D341Med (cell line): ENCODE measurements at places on chromosomes 11 and 22.

DNA sequence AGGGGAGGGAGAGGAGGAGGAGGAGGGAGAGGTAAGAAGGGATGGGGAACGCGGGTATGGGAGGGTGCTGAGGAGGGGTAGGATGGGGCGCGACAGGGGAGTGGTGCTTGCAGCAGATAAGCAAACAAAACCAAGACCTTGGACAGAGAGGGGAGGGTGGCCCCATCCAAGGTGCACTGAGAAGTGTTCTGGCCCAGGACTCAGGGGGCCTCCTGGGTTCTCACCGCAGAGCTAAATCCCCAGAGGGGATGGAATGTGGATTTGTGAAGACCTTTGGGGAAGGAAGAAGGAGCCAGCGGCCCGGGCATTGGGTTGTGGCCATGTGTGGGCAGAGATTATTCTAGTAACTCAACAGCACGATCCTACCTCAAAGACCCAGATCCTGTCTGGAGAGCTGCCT, 90.9 kb upstream of the LINC01488 start:
- DNase-seq = no peak

- DNase-seq = no peak
Measured at GRCh38 chr22:47333625-47334024, 571.2 kb downstream of the TBC1D22A start.

DNA sequence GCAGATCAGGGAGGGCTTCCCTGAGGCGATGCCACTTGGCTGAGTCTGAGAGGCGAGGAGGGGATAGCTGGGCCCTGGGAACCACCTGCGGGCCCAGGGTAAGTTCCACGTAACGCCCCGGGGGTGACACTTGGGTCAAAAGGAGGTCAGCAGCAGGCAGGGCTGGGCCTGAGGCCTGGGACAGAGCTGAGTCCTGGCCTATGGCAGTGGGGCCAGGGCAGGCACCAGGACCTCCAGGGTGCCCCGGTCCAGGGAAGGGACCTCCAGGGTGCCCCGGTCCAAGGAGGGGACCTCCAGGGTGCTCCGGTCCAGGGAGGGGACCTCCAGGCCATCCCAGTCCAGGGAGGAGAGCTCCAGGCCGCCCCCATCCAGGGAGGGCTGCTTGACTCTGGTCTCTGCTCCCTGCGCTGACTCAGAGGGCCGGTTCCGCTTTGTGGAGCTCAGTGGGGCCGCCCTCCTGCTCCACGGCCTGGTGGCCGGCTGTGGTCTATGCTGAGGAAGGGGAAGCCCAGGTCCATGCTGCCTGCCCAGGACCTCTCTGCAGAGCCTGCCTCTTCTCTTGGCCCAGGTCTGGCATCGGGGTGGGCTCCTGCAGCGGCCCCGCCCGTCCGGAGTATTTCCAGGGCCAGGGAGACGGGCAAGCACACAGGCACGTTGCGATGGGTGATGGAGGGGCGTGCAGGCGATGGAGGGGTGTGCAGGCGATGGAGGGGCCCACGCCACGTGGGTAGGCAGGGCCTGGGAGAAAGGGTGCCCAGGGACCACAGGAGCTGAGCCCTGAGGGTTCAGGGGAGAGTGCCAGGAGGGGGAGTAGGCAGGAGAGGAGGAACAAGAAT, 19.5 kb upstream of the WNT7B start:
- no peak for DNase-seq

DNA sequence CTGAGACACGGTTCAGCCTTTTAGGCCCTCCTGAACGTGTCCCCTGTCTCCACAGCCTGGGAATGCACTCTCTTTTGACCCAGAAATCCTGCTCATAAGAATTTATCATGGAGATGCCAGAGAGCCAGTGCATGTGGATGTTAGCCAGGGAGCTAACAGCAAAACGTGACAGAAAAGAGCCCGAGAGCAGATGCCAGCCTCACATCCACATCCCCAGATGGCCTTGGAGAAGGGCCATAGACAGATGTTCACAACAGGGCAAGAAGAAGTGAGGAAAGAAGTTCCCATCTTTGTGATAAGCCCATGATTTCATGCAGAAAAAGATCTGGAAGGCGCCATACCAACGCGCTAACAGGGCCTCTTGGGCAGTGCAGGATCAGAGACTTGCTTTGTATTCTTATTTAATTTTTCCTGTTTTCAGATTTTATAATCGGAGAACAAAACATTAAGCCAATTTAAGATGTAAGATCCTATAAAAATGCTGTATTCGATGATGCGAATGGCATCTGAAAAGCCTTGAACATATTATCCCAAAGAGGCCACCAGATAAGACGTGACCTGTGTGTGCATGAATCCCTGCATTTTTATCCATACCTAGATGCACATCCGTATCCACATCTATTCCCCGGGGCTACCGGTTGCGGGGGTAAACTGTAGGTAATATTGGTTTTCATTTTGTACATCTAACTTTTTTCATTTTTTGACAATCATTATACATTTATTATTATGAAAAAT, 48.7 kb downstream of the IGLL5 start:
- DNase-seq = no peak

DNA sequence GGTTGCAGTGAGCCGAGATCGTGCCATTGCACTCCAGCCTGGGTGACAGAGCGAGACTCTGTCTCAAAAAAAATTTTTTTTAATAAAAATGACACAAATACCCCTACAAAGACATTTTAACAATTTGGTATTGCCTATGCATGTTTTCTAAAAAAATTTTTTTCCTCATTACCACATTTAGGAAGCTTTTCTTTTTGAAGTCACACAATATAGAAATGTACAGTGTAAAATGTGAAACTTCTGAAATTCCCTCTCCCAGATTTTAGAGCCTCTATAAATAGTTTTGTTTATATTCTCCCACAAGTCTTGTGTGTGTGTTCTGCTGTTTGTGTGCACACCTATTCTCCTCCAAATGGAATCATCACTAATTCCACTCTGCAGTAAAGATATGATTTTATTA, 7.6 kb downstream of the ST14 start:
- DNase-seq = no peak

- no peak for DNase-seq
Measured at GRCh38 chr11:111530091-111530490, 10.4 kb upstream of the LAYN start.

GRCh38 chr11:46733234-46733633, 14.2 kb downstream of the F2 start:
- no peak for DNase-seq

DNA sequence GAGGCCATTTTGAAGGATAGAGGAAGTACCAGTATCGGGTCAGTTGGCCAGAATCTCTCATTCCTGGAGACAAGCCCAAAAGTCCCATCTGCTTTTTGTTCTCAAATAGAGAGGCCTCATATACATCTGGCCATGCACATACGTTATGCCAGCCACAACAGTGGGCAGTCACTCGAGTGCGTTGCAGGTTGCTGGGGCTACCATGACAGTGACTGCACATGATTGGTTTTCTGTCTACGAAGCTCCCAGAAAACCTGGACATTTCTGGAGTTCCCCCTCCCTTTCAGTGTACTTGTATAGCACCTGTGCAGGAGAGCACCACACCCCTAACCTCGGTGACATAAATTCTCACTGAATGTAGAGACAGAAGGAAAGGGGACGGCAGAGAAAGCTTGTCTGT, 62.1 kb downstream of the C22orf31 start:
- no peak for DNase-seq

GRCh38 chr11:3959903-3960265, 104.4 kb downstream of the STIM1 start:
- no peak for DNase-seq

DNA sequence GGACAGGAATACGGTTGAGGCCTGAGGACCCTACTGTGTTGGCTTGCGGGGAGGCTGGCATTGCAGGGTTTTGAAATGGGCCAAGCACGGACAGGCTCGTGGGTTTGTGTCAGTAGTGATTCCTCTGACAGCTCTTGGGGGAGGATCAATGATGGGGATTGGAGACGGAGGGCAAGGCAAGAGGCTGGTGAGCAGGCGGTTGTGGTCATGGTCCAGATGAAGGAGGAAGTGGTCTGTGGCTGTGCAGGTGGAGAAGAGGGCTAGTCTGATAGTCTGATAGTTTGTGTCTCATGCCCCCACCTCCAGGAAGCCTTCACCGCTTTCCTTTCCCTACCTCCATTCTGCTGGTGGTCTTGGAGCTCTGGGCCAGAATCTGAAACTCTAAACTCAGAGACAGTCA, 3.0 kb downstream of the MAFF start:
- no peak for DNase-seq

GRCh38 chr11:61076506-61077304, 25.6 kb upstream of the CD5 start:
- no peak for DNase-seq

- no peak for DNase-seq
Measured at GRCh38 chr11:130947481-130947880, 31.2 kb upstream of the SNX19 start.

DNA sequence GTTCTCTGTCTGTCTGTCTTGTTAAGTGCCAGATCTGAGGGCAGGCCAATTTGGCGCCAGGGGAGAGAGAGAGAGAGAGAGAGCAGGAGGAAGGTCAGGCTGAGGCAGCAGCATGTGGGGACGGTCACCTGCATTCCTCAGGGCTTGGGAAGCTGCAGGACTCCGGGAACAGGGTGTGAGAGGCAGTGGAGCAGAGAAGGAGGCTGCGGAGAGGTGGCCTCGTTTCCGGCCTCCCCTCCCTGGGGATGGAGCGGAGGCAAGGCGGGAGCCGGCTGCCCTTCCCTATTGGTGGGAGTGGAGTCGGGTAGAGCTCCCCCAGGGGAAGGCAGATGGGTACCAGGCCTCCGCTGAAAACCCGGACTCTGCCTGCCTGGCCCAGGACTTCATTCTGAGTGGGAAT, 9.7 kb downstream of the CLMP start:
- no peak for DNase-seq

DNA sequence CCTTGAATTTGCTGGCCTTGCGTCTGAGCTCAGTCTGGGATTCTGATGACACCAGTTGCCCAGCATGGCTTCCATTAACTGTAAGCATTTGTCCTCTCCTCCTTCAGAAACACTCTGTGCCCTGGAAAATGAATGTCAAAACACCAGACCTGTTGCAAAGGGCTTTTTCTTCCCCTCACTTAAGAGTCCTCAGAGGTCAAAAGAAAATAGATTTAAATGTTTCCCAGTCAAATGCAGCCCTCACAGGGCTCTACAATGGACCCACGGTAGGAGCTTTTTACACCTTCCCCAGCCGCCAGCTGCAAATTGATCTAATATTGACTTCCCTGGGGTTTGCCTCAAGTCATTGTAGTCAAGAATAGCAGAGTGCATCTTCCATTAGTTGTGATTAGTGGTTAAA, 332.2 kb downstream of the INSC start:
- DNase-seq = no peak

DNA sequence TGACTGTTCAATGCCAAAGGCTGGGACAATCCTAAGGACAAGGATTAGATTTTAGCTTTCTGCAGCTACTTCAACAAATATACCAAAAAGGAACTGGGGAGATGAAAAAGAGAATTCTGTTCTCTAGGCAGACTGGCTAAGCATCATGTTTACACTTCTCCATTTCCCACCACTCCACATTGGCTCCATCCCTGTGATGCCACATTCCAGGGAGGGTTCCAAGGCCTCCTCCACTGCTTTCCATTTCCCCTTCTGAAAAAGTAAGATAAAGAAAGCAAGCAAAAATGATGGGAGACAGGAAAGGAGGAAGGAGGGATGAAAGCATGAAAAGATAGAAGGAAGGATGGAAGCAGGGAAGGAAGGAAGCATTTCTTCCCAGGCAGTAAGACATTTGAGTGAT, 315.8 kb downstream of the BLID start:
- no peak for DNase-seq

GRCh38 chr11:39571081-39571480, 1888.4 kb downstream of the LRRC4C start:
- no peak for DNase-seq

DNA sequence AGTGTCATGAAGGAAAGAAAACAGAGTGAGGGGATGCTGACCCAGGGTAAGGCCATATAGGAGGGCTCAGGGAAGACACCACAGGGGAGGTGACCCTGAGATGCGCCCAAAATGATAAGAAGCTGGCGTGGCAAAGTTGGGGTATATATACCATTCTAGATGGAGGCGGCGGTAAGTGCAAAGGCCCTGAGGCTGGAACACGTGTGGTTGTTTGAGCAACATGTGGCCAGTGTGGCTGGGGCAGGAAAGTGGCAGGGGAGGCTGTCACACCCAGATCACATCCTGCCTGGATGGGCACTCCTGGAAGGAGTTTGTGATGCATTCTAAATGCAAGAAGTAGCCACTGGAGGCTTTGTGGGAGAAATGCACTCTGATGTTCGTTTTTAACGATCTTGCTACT, 70.2 kb downstream of the CYTH4 start:
- no peak for DNase-seq

DNA sequence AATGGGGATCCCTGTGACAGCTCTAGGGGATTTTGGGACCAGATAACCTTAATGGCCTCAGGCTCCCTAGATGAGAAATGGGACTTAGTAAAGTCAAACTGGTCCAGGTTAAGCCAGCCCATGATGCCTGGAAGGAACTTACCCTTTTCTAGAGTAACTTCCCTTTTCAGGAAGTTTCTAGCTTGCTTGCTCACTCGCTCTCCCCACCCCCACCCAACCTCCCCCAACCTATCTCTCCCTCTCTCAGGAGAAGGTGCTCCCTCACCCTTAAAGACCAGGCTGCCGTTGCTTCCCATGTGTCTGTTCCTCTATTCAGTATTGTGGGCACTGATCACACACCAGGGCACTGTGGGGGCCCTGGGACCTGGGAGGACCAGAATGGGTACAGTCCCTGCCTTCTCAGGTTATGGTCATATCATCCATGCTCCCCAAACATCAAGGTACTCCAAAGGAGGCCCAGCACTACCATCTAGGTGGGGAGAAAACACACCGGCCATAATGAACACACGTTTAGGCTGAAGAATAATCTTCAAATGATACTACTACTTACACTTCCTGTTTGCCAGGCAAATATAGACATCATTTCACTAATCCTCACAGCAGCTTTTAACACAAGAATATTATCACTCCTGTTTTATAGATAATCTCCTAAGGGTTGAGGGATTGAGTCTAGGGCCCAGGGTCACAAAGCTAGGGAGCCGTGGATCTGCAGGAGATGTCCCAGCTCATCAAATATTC, 18.2 kb downstream of the KCNQ1OT1 start:
- no peak for DNase-seq

- DNase-seq = no peak
Measured at GRCh38 chr22:24119476-24119875, 61.8 kb upstream of the SUSD2 start.

DNA sequence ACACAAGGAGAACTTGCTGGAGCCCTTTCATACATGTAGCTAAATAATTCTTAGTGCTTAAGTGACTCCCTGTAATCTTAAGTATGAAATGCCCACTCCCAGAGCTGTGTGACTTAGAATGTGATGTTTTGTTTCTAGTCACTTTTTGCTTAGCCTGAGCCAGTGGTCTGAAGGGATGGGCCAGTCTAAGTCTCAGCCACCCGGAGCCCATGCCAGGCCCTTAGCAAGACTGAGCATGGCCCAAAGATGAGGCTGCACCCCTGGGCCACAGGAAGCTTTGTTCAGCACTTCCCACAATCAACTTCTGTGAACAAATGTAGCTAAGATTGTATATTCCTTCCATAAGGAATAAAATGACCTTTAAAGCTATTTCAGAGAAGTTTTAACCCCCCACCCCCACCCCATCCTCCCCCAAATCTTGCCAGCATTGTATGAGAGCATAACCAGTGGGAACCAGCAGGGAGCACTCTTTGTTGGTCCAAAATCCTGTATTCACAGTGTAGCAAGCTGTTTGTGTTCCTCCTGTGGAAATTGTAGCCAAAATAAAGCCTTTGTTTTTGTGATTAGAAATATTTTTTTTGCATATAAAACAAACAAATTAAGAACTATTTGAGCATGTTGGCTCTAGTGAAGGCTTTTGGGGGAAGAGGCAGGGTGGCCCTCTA, 73.8 kb upstream of the GAL start:
- no peak for DNase-seq

- DNase-seq = no peak
Measured at GRCh38 chr11:65416841-65417701, 5.5 kb upstream of the NEAT1 start.
